ENCODE measurements at places on chromosomes 5 and 9.

DNA sequence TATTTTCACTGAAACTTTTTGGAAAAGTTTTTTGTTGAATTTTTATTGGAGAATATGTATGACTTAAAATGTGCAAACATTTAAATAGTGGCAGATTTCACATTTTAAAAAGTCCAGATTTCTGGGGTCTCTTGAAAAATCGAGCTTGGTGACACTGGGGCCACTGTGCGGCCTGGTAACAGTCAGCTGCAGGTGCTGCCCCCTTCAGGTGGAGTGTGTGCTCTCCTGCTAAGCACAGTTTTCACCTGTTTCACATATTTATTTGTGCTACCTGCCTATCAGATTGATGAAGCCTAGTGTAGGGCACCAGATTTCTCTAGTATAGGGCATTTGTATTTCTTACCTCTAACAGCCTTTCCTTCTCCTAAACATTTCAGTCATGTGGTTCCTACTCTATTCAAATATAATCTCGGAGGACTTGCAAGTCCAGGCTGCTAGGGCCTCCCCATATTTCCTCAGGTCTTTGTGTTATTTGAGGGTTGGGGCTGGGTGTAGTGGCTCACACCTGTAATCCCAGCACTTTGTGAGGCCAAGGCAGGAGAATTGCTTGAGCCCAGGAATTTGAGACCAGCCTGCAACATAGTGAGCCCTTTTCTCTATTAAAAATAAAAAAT, 95.8 kb upstream of the KLF9 start:
- DNase-seq: peak; percentile 3

DNA sequence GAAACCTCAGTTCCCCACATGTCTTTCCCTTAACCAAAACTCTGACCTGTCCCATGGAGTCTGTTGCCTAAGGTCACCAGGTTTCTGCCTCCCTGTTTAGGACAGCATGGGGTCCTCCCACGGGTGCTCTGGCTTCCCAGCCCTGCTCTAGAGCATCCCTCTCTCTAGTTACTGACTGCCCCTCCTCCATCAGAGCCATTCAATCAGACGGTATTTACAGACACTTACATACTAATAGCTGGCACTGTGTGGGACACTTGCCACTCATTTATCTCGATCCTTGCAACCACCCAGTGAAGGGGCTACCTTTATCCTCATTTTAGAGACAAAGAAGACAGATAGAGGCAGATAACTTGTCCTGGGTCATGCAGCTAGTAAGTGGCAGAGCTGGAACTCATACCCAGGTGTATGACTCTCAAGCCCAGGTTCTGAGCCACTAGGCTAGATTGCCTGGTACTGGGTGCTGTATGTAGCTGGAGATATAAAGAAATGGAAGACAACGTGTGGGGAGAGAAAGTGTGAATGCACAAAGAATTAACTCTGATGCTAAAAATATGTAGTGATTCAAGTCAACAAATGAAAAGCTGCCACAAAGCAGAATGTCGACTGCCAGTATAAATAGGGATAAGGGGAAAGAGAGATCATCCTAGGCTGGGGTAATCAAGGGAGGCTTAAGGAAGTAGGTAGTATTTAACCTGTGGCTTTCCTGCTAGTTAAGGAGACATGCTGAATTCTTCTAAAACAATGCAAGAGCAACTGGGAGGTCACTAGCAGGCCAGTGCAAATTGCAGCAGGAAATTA, 52.5 kb upstream of the PDE8B start:
- no peak for DNase-seq

DNA sequence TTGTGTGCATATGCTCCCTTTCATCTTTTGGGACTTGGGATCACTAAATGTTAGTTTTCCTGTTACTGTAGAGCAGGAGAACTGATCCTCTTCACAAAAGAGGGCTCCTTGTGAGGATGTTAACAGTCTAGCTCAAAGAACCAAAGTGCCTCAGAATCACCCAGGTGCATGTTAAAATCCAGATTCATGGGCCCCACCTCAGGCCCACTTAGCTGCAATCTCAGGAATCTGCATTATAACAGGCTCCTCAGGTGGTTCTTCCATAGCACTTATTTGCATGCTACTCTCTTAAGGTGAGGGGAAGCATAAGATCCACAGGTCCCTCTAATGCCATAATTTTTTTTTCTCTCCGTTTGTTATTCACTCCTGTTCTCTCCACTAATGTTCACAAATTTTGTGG, 14.8 kb upstream of the MEF2C start:
- no peak for DNase-seq

GRCh38 chr9:120894321-120895148, 17.5 kb upstream of the PHF19 start:
- DNase-seq: no peak

DNA sequence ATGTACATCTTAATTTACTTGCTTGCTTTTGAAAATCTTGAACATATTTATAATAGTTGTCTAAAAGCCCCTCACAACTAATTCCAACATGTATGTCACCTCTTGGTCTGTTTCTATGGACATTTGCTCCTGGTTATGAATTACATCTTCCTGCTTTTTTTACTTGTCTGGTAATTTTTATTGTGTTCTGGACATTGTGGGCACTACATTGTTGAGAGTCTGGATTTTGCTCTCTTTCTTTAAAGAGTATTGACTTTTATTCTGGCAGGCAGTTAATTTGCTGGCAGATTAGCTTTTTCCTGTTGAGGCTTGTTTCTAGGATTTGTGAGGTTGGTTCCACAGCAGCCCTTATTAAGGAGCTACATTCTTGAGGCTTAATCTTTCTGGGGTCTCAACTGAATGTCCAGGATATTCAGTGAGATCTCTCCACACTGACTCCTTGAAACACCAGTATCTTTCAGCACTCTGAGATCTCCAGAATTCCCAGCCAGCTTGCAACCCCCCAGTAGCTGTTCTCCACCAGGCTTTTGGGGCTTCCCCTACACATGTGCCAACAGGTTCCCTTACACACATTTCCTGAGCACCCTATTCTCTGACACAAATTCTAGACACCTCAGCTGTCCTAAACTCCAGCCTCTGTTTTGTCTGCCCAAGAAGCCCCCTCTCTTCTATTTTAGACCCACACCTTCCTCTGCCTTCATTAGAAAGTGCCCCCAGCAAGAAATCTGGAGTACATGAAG, 27.4 kb downstream of the KIAA1191 start:
- no peak for DNase-seq

GRCh38 chr9:104903609-104904008, 24.3 kb downstream of the ABCA1 start:
- DNase-seq: no peak

GRCh38 chr9:12091865-12092527, 601.2 kb upstream of the TYRP1 start:
- no peak for DNase-seq

- DNase-seq: no peak
These were observed 166.8 kb downstream of the HSD17B3 start for GRCh38 chr9:96135076-96135752.

DNA sequence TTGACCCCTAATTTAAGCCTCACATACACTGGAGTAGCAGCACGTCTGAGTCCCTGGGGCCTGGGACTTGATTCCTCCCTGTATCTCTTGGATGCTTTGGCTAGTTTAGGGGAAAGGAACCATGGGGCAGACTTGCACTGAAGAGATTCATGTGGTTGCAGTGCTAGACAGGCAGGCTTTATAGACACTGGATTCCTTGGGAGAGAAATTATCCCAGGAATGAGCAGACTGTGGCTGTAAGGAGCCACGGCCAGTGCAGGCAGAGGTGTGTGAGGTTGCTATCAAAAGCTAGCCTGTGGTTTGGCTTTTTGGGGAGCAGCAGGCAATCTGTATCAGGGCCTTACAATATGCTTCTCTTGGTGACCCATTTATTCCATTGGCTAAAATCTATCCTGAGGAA, 20.5 kb upstream of the PITX1 start:
- no peak for DNase-seq

- DNase-seq: peak; percentile 29
These were observed 52.0 kb upstream of the TJP2 start for GRCh38 chr9:69122082-69122548.

- DNase-seq: no peak
These were observed 57.3 kb downstream of the RIGI start for GRCh38 chr9:32468740-32469139.

DNA sequence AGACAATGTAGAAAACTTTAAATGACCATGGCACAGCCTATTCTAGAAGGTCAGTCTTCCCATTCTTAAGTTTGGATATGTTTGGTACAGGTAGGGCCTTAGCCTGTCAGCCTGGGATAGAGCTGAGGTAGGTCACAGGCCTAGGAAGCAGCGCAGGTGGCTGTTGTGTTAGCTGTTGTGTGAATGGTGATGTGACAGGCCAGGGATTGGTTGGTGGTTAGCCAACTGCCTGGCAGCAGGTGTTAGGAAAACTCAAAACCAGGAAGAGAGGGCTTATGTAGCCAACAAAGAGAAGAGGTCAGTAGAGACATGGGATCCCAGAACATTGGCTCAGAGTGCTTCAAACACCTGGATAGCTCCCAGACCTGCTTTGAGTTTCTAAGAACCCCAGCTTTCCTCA, 84.2 kb downstream of the FBXO38 start:
- no peak for DNase-seq

GRCh38 chr9:37784291-37784615, 611 bp downstream of the EXOSC3 start:
- DNase-seq: no peak

DNA sequence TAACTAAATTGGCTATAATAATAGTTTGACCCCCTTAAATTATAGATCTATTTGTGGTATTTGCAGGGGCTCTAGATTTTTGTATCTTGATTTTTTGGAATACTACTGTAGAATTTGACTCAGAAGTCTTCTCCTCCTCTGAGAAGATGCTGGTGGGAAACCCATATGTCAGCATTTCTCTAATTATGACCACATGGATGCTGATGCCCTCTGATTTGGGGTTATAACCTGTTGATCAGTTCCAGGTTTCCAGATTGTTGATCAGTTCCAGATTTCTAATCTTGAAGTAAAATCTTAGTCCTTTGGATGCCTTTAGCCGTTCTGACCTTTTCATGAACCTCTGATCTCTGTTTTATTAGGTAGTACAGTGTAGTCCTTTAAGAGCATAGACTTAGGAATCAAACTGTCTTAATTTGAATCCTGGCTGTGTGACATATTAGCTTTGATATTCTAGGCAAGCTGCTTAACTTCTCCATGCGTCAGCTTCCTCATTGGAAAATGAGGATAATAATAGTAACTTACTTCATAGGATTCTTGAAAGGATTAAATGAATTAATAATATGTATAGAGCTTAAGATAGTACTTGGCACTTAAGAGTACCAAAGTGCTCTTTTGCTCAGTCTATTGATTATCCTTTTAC, 8.1 kb downstream of the FSD1L start:
- DNase-seq: no peak

- DNase-seq: no peak
These were observed 15.4 kb downstream of the POC5 start for GRCh38 chr5:75701856-75702255.

DNA sequence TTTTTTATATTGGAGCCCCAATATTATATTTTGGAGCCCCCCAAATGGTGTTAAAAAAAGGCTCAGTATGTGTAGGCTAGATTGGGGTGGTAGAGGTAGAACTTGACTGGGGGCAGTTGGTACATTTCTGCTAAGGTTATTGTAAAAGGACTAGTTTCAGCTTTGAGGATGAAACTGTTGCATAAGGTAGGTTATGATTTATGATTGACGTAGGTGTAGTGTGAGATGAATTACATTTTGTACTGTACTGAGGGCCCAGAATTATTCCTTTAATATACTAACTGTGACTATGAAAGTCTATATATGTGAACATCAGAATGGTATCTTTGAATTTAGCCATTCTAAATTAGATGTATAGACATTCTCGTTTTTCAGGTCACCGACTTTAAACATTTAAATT, 3.6 kb downstream of the RIC1 start:
- no peak for DNase-seq

DNA sequence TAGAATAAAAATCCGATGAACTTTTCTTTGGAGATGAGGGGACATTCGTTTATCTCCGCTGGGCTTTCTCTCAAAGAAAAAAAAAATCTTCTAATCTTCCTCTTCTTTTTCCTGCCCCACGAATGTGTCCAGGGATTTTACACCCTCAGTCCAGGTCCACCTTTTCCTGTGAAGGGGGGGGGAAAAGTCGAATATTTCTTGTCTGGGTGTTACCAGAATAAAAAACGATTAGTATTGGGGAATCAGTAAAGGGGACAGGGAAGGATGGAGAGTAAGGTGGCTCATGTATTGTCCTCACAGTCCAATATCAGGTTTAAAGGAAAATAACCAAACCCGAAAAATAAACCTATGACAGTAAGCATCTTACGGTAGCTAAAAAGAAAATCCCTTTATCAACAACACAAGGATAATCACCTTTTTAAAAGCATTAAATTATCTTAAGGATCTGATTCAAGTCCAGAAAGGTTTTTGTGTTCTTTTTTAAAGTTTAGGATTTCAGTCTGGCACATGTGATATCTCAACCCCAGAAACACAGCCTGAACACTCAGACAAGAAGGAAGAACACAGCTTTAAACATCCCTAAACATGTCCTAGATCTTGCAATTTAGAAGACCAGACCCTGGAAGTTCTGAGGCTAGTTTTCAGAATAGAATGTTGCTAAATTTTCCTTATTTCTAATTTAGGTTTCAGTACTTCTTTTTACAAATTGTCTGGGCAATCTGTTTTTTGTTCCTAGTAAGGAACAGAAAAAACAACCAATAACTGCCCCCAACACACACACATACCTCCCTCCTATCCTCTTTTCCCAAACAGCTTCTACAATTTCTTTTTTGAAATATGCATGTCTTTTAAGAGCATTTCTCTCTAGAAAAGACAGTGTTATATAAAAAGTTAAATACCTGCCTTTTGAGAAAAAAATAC, 1.2 kb downstream of the ZNF608 start:
- DNase-seq: no peak

DNA sequence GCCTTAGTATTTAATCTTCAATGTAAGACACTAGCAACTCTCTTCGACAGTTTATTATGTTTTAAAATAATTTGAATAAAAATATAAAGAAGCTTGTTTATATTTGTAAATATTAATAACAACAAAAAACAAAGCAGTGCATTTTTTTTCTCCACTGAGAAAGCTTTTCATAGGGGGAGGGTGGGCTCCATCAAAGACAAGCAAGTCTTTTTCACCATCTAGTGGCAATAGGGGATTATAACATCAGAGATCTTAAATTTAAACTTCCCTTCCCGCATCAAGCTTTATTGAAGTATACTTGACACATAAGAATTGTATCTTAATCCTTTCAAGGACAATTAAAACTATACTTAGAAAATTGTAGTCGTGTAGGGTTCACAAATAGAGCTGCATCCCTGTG, 9.3 kb upstream of the OR13F1 start:
- no peak for DNase-seq

- no peak for DNase-seq
These were observed 562 bp downstream of the GSN start for GRCh38 chr9:121268598-121268850.

- no peak for DNase-seq
These were observed 378.4 kb upstream of the IRX4 start for GRCh38 chr5:2261004-2261703.

- no peak for DNase-seq
These were observed 571 bp upstream of the MARCHF11 start for GRCh38 chr5:16179936-16180788.

GRCh38 chr5:152397581-152397980, 7.5 kb downstream of the NMUR2 start:
- no peak for DNase-seq

- no peak for DNase-seq
These were observed 66.3 kb upstream of the SPINK5 start for GRCh38 chr5:147997486-147997885.
